Neural progenitor cell (in vitro differentiated cells): ENCODE measurements at places on chromosomes 7 and 10. TPM values are rescaled to one million over a fixed set of nuclear protein-coding genes. Genes with fewer than 3 reads are reported as not detected.

Gene FAM25C
- total RNA-seq, result not detected in 2 replicates

Gene CLCN1
- not detected in 2 replicates for total RNA-seq

Gene HPSE2
- total RNA-seq, result 3.4 and 4.3 TPM in 2 replicates

DNA sequence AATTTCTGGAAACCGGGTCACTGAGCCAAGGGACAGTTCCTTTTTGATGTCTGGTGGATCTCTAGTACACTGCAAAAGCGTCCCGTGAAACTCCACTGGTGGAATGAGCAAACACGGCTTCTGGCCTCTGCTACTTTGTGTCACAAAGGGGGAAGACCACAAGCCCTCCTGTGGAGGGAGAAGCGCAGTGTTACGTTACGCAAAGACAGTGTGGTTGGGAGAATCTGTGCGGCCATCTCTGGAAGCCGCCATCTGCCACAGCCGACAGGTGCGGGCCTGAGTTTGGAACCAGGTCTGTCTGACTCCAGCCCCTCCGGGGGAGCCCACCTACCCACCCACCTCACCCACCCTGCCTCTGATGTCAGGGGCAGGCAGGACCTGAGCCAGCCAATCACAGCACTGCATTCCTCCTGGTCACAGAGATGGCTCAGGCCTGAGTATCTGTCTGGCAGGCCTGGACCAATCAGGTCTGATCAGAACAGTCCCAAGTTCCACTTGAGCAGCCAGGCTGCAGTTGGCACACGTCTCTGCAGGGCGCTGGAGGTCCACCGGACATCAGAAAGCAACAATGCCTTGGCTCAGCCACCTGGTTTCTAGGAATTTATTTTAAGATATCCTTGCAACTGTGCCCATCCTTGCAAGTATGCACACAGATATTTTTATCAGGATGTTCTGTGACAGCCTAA lies 3.0 kb upstream of the CYP2W1 start:
- no peaks in the 10 kb centered on the region for H3K36me3 ChIP-seq
- no peaks in the 10 kb centered on the region for H3K27me3 ChIP-seq
- H3K27ac ChIP-seq, result no peak overlapping the region
- peaks cover 19% of the 10 kb centered on the region for H3K4me1 ChIP-seq
- peak; percentile 48 for DNase-seq
- no peak overlapping the region for H3K4me3 ChIP-seq

DNA sequence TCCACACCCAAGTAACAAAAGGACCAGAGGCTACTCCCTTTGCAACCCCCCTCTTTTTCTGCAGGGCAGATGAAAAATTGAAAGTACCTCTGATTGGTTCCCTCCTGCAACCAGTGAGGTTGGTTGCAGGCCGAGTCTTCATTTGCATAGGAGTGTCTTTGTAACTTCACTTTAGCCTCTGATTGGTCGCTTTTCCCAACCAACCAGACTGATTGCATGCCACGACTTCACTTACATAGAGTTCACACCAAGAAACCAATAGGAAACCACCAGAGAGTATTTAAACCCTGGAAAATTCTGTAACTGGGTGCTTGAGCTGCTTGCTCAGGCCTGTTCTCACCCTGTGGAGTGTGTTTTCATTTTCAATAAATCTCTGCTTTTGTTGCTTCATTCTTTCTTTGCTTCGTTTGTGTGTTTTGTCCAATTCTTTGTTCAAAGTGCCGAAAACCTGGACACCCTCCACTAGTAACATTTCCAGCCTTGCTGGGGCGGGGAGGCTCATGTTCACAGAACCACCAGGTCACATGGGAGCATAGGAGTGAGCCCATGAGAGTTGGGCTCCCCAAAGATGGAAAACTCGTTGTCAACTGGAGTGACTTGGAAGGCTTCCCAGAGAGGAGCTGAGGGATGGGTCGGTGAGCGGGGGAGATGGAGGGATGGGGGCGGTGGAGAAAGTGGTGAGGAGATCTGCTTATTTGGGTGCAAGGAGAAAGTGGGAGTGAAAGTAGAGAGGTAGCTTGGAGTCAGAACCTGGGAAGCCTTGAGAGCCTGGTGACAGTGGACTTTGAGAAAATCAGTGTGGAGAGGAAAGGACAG lies 223.6 kb downstream of the GFRA1 start:
- DNase-seq, result no peak
- peaks cover 5% of the 10 kb centered on the region for H3K4me1 ChIP-seq
- H3K27me3 ChIP-seq, result no peaks in the 10 kb centered on the region
- H3K4me3 ChIP-seq, result no peak overlapping the region
- no peak overlapping the region for H3K27ac ChIP-seq

Gene NRP1
- 1.9 and 2.0 TPM in 2 replicates for total RNA-seq

Gene URGCP
- 9.2 TPM in 2 replicates for total RNA-seq

Gene PILRA
- total RNA-seq, result 0.68 and 6.7 TPM in 2 replicates

DNA sequence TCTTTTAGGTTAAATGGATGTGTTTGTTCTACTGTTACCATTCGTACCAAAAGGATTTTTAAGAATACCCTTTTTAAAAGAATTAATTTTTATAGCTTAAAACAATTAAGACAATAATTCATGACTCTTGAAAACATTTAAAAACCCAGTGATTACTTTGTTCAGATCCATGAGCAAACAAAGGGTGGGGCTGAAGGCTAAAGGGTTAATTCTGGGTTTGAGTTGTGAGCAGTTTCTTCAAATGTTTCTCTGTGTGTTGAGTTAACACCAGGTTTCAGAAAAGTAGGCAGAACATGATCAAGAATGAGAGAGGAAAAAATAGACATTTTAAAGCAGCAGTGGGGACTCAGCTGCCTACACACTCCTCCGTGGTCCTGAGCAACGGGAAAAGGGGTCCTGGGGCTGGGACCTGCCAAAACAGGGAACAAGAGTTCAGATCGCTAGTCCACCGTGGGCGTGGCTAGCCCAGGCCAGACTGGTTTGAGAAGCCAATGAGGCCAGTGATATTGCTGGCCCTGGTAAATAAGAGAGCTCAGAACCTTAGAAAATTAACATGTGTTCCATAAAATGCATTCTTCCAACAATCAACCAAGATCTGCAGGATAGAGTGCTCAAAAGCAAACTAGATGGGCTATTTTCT lies 14.9 kb upstream of the EZH2 start:
- no peak overlapping the region for H3K27ac ChIP-seq
- H3K4me3 ChIP-seq, result no peak overlapping the region
- DNase-seq, result no peak
- no peaks in the 10 kb centered on the region for H3K27me3 ChIP-seq

Gene C10orf67
- not detected in 2 replicates for total RNA-seq

DNA sequence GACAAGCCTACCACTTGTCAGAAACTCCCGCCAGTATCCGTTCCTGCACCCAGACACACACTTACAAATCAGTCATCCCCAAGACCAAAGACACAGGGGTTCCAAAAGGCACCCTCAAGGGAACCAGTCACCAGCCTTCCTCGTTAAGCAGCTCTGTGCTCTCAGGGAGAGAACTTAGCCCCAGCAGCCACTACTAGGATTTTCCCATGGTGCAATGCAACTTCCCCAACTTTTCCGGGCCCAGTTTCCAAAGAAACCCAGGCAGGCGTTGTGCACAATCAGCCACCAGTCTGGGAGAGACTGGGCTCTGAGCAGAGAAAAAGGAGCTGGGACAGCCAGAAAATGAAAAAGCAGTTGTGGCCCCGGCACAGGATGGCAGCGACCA lies 1.2 kb downstream of the DLG5 start:
- DNase-seq, result no peak
- H3K4me1 ChIP-seq, result peaks cover 23% of the 10 kb centered on the region
- H3K36me3 ChIP-seq, result no peaks in the 10 kb centered on the region

Gene MTPN
- total RNA-seq, result 113 and 170 TPM in 2 replicates

Gene SLC39A12
- total RNA-seq, result 0.22 TPM in 1 of 2 replicates, not detected in the other
